ENCODE measurements at places on chromosomes 5 and 9. TPM values are rescaled to one million over a fixed set of nuclear protein-coding genes. Genes with fewer than 3 reads are reported as not detected.

GRCh38 chr9:124399323-124399967, 15.8 kb downstream of the PSMB7 start:
- no peak for DNase-seq

Gene IL7R
- polyA plus RNA-seq, result 0.69 TPM

GRCh38 chr5:42163083-42163482, 238.0 kb downstream of the FBXO4 start:
- no peak for DNase-seq

Gene SLC25A2
- polyA plus RNA-seq, result not detected

- no peak for DNase-seq
Observed at GRCh38 chr9:119795395-119795794, 426.2 kb upstream of the BRINP1 start.

DNA sequence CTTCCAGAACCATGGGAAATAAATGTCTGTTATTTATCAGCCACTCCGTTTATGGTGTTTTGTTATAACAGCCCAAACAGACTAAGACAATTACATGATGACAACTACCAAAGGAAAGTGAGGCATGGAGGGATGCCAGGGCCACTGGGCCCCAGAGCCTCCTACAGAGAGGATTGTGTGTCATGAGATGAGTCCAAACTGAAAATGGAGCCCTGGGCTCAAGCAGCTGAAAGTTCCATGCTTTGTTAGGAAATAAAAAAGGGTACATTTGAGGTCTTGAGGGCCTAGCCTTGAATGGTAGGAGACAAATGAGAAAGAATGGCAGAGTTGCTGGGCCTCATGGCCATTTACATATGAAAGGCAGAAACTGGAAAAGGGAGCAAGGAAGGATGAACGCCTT, 586.5 kb downstream of the CETN3 start:
- DNase-seq, result no peak

- DNase-seq, result no peak
Observed at GRCh38 chr5:140146523-140146842, 20.7 kb downstream of the IGIP start.

Gene TAL2
- polyA plus RNA-seq, result 2.6 TPM

GRCh38 chr9:120841930-120842684, 615 bp downstream of the PSMD5 start:
- DNase-seq, result no peak

DNA sequence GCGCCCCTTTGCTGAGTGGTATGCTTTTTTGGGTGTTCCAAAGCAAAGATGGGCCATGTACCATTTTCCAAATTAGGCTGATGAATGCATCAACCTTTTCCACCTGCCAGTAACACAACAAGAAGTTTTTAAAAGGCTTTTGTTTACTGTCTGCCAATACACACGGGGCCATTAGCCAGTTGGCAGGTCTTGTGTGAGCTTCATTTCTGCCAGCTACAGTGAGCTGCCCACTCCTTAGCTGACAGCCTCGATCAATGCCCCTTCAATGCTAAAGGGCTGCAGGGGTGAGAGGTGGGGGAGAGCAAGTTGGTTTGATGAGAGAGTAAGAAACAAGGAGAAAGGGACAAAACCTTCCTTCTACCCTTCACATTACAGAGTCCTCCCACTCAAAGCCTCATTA, 128.7 kb downstream of the C5orf15 start:
- DNase-seq, result no peak

Gene DNM1
- 107 TPM for polyA plus RNA-seq

- DNase-seq, result no peak
Observed at GRCh38 chr5:111557111-111557510, 44.8 kb upstream of the STARD4 start.

- DNase-seq, result no peak
Observed at GRCh38 chr9:16575986-16576245, 294.6 kb downstream of the BNC2 start.

Data from right renal pelvis (tissue), 4 donors.